Glutamatergic neuron (in vitro differentiated cells): ENCODE measurements at places on chromosomes 11 and 22. TPM values are rescaled to one million over a fixed set of nuclear protein-coding genes. Genes with fewer than 3 reads are reported as not detected.

The CSNK1E gene
- 402 TPM for total RNA-seq

DNA sequence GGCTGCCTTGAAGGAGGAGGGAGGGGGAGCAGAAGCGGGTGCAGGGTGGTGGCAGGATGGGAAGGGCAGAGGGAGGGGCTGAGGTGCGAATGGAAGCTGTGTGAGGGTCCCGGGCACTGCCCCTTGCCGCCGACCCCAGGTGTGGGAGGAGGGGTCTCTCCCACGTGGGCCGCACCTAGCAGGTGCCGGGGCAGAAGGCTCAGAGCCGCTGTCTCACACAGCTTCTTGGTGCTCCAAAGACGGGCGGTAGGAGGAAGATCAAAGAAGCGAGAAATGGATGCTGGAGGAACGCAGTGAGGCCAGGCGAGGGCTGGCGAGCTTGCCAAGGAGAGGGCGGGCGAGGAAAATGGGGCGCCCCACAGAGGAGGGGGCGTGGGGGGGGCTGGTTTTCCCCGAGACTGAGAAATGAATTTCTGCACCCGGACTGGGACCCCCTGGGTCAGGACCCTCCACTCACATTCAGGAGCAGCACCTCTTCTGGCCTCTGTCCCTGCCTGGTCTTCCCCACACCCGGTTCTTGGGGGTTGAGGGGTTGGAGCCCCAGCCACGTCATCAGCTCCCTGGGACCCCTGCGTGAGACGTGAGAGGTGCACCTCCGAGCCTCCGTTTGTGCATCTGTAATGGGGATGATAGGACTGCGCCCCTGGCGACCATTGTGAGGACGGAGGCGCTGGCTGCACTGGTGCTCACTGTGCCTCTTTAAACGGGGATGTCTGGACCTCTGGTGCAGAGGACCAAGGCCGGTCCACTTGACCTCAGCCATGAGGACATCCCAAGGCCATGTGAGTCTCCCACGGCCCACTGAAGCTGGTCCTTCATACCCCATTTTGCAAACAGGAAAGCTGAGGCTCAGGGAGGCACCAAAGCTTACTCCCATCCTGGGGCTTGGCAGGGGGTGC, 16.8 kb downstream of the LSP1 start:
- no peaks in the 10 kb centered on the region for H3K4me1 ChIP-seq
- no peak overlapping the region for H3K27ac ChIP-seq
- peaks cover 8% of the 10 kb centered on the region for H3K27me3 ChIP-seq
- H3K36me3 ChIP-seq, result no peaks in the 10 kb centered on the region
- H3K4me3 ChIP-seq, result no peak overlapping the region

DNA sequence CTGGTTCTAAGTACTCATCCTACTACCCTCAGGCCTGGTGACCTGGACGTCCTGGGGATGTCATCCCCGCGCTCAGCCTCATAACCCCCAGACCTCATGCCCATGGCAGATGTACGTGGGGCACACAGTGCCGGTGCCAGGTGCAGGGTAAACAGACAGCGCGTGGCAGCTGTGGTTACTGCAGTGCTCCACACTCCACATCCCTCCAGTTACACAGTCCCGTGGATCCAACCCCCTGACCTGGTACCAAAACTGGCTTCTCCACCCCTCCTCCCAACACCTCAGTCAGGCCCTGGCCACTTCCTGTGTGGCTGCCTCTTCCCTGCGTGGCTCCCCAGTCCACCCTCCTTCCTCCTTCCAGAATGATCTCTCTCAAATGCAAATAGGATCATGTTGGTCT, 95.2 kb downstream of the DSCAML1 start:
- H3K36me3 ChIP-seq, result no peaks in the 10 kb centered on the region
- DNase-seq, result no peak
- H3K4me3 ChIP-seq, result peak overlapping the region; percentile 1
- H3K27ac ChIP-seq, result no peak overlapping the region
- peaks cover 3% of the 10 kb centered on the region for H3K27me3 ChIP-seq

DNA sequence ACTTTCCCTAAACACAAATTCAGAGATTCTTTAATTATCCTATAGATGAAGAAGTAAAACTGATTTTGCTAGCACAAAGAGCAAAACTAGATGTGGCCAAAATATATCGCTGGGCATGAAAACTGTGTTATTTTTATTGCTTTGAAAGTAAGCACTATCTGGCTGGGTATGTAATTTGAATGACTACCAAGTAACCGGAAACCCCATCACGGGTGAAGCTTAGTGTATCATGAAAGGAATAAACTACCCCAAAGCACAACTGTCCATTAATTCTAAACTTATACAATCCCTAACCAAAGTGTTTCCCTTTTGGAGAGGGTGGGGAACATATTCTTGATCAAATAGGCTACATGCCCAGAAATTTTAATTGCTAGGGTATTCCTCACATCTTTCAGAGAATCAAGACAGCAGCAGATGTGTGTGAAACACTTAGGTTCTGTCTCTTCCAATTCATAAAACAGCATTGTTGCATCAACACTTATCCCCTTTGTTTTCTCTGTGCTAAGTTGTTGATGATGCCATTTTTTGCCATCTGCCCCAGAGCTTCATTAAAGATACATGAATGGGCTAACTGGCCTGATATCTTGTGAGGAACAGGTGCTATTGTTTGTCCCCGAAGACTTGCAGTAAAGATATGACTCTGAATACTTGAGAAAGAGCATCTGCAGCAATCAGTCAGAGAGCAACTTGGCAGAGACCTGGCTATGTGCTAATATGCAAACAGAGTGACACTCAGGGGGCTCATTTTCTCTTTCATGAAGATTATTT, 238.2 kb downstream of the SOX6 start:
- no peak for DNase-seq
- peaks cover 9% of the 10 kb centered on the region for H3K4me1 ChIP-seq
- H3K27me3 ChIP-seq, result no peaks in the 10 kb centered on the region
- no peaks in the 10 kb centered on the region for H3K36me3 ChIP-seq

The GRIA4 gene
- total RNA-seq, result 13.6 TPM
